CD4-positive, alpha-beta T cell treated with Interferon gamma for 1 hour (primary cell): ENCODE measurements at places on chromosomes 2 and 18.

- DNase-seq = no peak
These were observed 6.1 kb upstream of the CASP8 start for GRCh38 chr2:201254081-201254730.

DNA sequence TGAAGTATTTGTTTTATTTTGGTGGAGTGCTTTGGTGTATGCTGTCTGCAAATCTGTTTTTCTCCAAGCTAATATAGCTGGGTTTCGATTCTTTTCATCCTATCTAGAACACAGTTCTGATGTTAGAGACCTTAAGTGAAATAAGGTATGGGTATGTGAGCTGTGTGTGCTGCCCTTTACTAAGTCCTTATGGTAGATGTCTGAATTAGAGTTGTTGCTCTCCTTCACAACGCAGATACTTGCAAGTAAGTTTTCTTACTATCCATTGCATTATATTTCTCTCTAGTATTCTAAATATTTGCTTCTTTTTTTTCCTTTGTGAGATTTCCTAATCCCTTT, 38.6 kb downstream of the AGFG1 start:
- DNase-seq = no peak

- DNase-seq = no peak
These were observed 983 bp downstream of the MTX2 start for GRCh38 chr2:176270100-176270750.

DNA sequence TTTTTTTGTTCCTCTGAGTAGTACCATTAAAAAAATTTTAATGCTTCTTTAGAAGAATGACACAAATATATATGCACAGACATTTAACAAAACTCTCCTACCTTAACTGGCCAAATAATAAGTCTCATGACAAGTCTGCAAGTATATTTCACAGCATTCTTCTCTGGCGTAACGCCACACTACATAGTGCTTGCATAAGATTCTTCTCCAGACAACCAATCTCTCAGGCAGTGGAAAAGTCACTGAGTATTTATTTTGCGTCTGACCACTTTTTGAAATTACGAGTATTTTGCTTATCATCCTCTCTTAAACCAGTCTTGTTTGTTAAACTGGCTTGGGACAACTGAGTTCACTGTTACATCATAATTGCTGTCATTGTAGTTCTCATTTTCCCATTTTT, 749.2 kb downstream of the ADCYAP1 start:
- DNase-seq = no peak

GRCh38 chr2:113015042-113015441, 9.8 kb downstream of the IL36A start:
- DNase-seq = no peak

DNA sequence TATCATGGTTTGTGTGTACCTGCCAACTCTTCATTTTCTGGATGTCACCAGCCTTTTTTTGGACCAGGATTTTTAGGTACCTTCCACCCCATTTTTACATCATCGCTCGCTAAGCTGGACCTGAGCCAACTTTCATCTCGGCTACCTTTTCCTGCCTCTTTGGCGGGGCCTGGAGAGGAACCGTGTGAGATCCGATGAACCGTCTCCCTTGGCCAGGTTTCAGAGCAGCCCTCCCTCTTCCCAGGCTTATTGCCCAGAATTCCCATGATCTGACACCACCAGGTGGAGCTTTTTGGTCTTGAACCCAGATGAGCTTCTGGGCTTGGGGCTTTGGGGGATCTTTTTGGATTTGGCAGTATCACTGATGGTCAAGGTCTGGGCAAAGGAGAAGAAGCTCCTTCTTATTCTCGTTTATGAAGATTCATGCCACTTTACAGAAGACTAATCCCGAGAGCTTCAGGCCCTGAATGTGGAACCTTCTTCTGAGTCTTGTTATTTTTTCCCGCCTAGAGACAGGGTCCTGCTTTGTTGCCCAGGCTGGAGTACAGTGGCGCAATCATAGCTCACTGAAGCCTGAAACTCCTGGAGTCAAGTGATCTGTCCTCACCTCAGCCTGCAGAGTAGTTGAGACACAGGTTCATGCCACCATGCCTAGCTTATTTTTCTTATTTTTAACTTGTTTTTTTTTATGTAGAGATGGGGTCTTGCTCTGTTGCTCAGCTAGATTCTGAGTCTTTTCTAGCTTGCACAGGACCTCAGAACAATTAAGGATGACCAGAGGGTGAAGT, 50.4 kb downstream of the GATA6 start:
- DNase-seq = no peak

DNA sequence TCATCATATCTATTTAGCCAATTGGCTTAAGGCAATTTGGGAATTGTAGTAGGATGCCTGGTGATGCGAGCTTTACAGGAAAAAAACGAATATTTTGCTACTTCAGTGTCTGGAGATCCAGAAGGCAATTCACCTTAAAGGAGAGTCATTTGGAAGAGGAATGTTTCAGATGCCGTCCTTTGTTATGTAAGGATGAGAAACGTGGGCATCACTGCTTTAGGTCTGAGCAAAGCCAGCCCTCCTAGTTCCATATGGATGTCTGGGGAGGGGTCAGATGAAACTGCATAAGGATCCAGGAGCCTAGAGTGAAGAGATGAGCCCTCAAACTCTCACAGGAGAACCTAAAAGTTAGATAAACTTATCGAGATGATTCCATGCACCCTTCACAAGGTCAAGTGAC, 30.9 kb upstream of the DOCK10 start:
- DNase-seq = no peak

DNA sequence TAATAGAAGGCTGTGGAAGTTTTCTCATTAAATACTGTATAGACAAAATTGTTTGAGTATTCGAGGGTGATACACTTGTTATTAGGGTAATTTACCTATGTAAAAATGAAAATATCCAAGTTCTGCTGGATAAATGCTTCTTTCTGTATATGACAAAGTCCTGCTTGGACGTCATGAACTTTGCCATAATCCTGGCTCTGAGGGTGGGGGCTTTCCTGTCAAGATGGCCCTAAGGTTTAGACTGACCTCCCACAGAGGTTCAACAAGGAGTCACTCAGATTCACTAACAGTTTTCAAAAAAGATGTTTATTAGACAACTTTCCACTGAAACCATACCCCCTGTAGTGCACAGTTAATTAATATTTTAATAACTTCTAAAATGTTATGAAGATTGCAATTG, 52.5 kb upstream of the NABP1 start:
- no peak for DNase-seq

DNA sequence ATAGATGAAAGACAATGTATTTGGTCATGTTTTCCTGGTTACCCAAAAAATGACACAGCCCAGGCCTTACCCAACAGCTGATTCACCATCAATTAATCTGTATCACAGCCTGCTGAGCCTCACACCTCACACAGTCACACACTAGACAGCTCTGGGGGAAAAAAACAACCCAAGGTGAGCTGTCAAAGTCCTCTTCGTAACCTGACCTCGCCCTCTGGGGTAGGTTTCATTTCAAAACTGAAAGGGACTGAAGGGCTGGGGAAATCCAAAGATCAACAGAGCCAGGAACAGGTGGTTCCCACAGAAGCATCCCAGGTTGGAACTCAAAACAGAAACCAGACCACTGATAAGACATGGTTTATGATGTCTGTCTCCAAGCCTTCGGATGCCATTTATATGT, 18.2 kb upstream of the PCBP1 start:
- peak; percentile 79 for DNase-seq

- no peak for DNase-seq
These were observed 62.1 kb upstream of the CTLA4 start for GRCh38 chr2:203805486-203805838.

GRCh38 chr2:104863146-104863467, 9.2 kb downstream of the POU3F3 start:
- no peak for DNase-seq

GRCh38 chr2:160891353-160891740, 268.9 kb upstream of the TANK start:
- no peak for DNase-seq

DNA sequence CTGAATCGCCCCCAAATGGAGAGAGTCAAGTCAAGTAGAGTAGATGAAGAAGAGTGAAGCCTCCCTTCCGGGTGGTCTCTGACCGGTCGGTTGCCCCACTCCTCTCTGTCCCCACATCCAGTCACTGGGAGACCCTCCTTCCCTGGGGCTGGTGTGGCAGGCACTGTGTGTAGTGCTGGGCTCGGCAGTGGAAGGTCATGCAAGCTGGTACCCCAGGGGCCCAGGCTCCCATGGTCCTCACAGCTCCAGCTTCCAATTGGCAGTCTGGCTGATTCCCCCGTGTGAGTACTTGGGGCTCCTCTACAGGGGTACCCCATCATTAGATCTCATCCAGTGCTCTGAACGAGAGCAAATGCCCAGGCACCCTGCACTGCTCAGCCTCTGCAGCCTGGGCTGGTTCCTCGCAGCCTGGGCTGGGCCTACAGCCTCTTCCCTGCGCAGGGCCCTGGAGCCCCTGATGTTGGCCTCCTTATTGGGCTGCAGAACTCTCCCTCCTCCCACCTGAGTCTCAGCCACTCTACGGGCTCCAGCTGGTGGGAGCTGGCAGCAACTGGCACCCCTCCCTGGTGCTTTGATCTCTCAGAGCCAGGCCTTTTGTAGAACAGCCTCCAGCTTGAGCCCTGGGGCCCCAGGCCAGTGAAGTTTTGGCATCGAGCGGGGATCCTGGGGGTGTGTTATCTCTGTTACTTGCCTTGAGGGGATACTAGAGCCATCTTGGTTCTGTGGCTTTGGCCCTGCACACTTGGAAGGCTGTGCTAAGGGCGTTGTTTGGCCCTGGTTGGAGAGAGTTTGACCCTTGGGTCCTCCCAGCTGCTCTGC, 187.8 kb upstream of the HDAC4 start:
- DNase-seq = no peak
